Activated naive CD4-positive, alpha-beta T cell treated with anti-CD3 and anti-CD28 coated beads, Interleukin-2, amount 50 U/mL, for 72 hours (primary cell): ENCODE measurements at places on chromosomes 7 and 10.

DNA sequence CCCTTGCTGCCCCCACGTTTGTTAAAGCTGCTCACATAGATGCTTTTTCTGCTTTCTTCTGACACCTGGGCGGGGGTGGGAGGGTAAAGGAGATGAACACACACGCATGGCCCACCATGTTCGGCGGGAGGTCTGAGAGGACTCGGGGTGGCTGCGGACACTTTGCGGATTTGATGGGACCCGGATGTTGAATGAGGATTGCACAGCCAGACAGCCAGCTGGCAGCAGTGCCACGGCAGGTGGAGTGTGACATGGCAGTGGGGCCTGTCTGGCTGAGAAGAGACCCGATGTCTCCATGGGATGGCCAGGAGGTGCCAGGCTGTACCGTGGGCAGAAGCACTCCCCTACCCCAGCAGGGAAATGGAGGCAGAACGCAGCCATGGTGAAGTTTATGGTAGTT, 31.2 kb downstream of the PPP2R2D start:
- no peak for DNase-seq

- no peak for DNase-seq
Measured at GRCh38 chr10:128934492-128934891, 532.5 kb upstream of the MGMT start.

DNA sequence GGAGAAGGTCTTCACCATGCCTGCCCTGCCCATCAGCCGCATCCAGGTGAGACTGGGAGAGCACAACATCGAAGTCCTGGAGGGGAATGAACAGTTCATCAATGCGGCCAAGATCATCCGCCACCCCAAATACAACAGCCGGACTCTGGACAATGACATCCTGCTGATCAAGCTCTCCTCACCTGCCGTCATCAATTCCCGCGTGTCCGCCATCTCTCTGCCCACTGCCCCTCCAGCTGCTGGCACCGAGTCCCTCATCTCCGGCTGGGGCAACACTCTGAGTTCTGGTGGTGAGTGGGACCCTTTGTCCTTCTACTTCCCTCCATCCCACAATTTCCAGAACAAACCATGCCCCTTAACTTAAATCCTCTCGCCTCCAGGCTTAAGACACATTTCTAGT, 2.5 kb downstream of the PRSS2 start:
- DNase-seq: no peak

DNA sequence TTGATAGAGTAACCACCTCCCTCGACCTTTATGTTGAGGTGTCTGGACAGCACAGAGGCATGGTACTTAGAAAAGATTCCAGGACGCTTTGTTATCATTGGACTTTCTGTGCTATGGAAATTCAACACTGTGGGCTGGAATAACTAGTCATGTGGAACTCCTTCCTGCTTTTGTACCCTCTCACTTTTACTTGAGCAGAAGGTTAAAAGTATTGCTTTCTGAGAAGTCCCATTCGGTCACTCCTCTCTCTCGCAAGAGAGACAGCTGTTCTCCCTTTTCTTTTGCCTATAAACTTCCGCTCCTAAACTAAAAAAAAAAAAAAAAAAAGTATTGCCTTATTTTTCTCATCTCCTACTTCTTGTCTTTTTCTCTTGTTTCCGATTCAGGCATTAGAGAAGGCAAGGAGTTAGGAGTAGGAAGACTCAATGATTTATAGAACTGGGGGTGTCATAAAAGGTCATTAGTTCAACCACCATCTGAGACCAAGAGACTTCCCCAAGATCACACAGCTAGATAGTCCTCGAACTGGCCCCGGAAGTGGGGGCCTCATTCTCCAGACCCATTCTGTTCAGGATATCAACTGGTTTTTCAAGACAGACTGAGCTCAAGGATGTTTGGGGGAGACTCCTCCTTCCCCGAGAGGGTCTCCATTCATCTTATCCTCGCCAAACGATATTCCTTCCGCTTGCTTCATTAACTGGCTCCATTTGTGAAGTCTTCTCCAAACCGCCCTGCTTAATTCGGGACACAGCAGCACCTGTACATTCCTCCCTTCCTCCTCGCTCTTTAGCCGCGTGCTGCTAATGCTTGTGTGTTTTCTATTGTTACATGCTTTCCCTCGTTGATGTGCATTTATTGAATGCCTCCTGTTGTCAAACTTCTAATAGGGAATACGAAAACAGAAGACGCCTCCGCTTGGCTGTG, 995 bp upstream of the INPP5F start:
- DNase-seq: no peak

GRCh38 chr10:119420950-119421875, 121.3 kb downstream of the RGS10 start:
- no peak for DNase-seq

- DNase-seq: no peak
Measured at GRCh38 chr10:49649936-49650723, 29.3 kb upstream of the C10orf53 start.

DNA sequence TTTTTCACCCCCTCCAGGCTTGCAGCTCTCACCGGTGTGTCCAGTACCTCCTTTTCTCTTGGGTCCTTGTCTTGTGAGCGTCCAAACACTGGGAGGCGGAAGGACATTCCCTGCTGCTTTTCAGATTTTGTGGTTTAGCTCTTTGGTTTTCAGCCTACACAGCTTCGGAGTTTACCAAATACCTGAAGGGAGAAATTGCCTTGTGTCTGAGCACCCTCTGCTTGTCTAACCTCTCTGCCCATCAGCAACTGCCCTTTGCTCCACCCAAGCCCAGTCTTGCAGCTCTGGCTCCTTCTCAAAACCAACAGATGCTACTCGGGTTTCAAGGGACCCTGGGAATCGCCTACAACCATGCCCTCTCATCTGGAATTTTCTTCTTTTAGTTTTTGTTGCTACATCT, 519.1 kb upstream of the IGFBP3 start:
- DNase-seq: no peak

DNA sequence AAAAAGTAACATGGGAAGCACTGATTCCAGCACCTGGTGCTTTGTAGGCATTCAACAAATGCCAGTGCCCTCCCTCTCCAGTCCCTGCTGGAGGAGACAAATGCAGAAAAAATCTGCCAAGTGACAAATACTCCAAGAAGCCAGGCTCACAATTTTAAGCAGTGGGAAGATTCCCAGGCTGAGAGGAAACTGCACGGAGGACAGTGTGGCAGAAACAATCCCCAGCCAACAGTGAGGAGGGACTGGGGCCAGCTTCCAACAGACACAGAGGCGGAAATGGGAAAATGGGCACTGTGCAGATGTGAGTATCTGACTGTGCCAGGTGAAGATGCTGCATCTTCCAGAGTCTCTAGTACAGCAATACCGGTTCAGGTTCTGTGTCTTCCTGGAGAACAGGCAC, 106.3 kb downstream of the SLIT1 start:
- no peak for DNase-seq

DNA sequence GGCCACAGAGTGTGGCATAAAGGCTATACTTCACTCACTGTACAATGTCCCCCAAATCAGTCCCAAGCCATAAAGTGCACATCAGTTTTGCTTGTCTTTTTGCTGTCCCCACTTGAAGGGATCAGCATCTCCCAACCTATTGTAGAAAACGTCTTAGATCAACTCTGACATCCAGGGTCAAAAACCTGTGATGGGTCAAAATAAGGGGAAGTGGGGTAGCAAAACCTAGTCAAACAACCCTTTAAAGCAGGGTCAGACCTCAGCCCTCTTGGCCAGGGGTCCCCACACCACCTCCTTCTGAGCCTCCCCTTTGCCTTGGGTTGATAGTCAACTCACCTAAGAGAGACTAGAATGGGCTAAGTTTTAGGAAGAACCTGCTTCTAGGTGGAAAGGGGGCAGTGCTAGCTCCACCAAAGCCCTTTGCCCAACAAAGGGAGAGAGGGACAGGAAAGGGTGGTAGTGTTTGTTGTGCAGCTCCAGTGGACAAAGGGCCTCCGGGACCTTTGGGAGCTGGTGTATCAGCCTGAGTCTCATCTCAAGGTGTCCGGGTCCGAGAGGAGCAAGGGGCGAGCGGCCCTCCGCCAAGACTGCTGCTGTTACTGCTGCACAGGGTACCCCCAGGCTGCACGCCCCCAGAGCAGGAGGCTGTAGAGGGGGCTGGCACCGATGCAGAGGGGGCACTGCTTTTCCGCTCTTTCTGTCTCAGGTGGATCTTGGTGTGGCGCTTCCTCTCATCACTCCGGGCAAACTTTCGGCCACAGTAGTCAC, 3.3 kb downstream of the EGR2 start:
- DNase-seq: no peak

- DNase-seq: no peak
Measured at GRCh38 chr7:16491148-16491547, 25.6 kb upstream of the SOSTDC1 start.

- DNase-seq: no peak
Measured at GRCh38 chr10:99369126-99369525, 40.0 kb downstream of the CNNM1 start.

DNA sequence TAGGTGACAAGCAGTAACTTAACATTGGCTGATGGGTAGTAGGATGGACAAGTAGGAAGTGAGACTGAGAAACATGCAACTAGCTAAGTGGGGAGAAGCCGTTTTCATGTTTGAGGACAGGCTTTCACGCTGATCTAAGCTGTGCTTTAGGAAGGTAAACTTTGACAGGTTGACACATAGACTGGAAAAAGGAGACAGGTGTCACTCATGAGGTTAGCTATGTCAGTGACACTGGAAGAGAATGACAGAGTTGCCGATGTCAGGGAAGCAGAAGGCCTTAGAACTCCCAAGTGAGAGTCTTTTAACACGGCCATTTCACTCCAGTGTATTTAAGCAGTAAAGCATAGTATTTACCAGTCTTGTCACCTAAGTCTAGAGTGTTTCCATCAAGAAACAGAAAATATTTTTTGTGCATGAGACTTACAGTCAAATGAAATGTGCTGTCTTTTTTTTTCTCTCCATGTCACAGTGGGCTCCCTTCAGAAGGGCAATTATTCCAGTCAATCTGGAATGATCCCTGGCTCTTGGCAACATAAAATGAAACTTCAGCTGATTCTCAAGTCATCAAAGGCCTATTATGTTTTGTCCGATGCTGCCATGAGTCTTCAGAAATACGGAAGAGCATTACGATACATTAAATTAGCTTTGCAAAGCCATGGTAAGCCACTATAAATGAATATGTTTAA, 20.6 kb downstream of the EDRF1 start:
- no peak for DNase-seq

DNA sequence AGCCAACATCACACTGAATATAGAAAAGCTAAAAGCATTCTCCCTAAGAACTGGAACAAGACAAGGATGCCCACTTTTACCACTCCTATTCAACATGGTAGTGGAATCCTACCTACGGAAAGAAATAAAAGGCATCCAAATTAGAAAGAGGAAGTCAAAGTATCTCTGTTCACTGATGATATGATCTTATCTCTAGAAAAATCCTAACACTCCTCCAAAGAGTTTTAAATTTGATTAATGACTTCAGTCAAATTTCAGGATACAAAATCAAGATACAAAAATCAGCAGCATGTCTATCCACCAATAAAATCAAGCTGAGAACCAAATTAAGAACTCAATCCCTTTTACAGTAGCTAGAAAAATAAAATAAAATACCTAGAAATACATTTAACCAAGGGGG, 35.3 kb upstream of the TNKS2 start:
- DNase-seq: no peak

DNA sequence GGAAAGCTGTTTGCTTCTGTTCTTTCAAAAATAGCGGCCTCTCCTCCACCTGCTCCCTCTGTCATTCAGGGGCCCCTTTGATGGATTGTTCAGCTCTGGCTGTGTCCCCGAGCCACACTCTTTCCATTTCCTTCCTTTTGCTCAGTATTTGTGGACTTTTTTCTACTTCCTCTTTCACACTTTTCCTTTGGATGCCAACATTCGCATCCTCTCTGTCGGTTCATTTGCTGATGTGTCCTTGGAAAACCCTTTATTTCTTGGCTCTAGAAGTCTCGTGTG, 11.7 kb upstream of the PWWP2B start:
- DNase-seq: no peak

GRCh38 chr7:99996755-99997544, 18.4 kb upstream of the ZKSCAN1 start:
- DNase-seq: no peak

DNA sequence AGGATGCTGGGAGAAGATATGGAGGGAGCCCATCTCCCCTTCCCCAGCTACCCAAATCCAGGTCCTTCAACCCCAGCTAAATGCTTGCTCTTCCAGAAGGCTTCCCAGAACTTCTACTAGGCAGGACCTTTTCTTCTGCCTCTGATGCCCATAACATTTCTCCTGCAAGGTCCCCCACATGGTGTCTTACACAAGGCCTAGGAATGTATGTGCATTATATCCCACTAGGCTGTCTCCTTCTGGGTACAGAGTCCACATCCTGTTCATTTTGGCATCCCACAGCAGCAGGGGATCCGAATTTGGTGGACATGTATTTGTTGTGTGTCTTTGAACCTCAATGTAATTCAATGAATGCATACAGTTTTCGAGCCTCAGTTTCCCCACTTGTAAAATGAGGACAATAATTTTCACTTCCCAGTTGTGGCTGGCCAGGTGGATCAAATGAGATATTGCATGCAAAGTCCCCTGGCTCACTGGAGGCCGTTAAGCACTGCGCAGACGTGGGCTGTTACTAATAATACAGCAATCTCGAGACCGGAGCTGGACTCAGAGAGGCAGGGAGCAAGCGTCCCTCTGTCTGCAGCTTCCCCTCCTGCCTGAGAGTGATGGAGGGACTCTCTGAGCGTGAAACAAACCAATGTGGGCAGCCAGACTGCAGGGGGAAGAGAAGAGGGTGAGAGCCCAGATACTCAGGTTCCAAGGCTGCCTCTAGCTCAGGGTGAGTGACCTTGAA, 18.6 kb upstream of the YWHAG start:
- DNase-seq: no peak

GRCh38 chr7:45687185-45687560, 113.0 kb downstream of the ADCY1 start:
- DNase-seq: no peak

GRCh38 chr10:104253606-104254410, 884 bp upstream of the GSTO1 start:
- DNase-seq: no peak

DNA sequence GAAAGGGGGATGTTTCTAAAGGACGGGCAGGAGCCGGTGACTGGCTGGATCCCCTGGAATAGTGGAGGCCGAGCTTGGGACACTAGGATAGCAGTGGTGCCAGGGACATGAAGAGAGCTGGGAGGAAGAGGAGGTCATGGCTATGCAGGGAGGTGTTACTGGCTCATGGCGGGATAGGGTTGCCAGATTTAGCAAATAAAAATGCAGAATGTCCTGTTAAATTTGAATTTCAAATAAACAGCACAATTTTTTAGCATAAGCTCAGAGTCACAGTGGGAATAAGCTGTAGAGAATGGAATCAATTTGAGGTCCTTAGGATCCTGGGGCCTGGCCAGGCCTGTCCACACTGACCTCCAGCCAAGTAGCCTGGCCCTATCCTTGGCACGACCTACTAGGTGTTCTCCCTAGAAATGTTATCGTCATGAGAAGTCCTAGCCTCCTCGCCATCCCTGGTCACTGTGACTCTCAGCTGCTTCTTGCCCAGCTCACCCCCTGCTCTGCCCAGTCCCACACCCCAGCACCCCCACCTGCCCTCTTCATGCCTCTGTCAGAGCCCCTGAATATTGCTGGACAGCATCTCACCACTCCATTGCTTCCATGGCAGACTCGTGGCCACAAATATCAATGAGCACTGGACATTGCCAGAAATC, 7.6 kb upstream of the KCP start:
- no peak for DNase-seq

GRCh38 chr10:114183563-114183962, 4.4 kb downstream of the TDRD1 start:
- DNase-seq: no peak
